ENCODE measurements at places on chromosomes 2 and 18.

DNA sequence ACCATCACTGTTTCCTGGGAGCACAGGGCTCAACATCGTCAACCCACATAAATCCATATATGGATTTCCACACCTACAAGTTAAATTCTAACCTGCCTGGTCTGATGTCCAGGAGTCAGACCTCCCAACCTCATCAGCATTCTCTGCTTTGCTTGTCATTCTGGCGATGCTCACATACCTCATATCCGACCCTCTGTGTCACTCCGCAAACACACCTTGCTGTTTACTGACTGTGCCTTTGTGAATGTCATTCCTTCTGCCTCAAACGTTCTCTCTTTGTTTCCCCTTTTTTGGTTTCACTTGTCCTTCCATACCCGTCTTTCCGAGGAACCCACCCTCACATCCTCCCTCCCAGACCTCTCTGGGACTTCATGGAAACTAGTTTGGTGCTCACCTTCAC lies 187.1 kb downstream of the ACTR3 start:
- DNase-seq, result no peak

DNA sequence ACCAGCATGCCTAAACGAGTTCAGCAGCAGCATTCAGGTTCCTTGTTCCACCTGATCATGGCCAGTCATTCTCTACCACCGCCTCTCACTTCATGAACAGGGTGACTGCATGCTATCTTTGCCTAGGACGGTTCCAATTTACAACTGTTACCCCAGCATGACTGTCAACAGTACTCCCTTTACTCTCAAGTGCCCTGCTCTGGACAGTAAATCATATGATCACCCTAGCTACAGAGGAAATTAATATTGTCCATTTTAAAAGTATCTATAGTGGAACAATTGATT lies 25.7 kb downstream of the MGAT4A start:
- no peak for DNase-seq

- no peak for DNase-seq
Measured at GRCh38 chr2:60371219-60371618, 182.2 kb downstream of the BCL11A start.

- no peak for DNase-seq
Measured at GRCh38 chr18:56291294-56291693, 347.1 kb downstream of the TXNL1 start.

DNA sequence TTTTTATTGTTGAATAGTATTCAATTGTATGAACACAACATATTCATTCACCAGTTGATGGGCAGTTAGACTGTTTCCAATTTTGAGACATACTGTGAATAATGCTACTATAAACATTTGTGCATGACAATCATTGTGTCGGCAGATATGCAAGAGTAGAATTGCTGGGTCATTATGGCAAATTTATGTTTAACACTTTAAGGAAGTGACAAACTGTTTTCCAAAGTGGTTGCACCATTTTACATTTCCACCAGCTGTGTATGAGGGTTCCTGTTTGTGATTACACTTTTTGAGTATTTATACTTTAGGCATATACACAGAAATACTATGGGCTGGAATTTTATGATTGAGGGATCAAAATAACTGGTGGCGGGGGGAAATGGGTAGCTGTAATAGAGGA lies 61.2 kb downstream of the MAP4K3 start:
- DNase-seq, result no peak

- no peak for DNase-seq
Measured at GRCh38 chr2:240306185-240306584, 129.3 kb upstream of the GPC1 start.

GRCh38 chr2:37472959-37473358 lies 128.5 kb downstream of the QPCT start:
- no peak for DNase-seq

DNA sequence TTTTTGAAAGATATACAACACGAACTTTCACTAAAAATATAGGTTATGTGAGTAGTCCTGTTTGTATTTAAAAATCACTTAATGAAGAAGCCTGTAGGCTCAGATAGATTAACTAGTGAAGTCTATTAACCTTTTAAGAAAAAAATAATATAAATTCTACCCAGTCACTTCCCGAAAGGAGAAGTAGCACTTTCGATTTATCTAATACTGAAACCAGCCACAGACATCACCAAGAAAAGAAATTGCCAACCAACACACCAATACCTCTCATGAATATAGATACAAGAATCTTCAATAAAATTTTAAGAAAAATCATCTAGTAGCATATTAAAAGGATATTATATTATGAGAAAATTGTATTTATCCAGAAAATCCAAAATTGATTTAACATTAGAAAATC lies 160.5 kb downstream of the GALNT13 start:
- no peak for DNase-seq

DNA sequence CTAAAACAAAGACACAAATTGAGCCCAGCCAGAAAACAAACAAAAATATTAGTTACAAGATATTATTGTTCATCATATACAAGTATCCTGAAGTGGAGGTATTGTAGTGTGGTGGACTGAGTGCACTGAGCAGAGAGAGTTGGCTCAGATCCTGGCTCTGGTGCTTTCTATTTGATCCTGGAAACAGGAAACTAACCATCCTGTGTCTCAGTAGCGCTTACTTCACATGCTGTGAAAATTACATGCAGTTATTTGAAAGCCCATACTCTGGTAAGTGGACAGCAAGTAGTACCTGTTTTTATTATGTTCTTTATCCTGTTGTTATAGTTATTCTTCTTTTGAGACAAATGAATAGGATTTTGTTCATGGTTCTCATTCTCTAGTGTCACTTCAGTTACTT lies 84.3 kb upstream of the CRIM1 start:
- no peak for DNase-seq

DNA sequence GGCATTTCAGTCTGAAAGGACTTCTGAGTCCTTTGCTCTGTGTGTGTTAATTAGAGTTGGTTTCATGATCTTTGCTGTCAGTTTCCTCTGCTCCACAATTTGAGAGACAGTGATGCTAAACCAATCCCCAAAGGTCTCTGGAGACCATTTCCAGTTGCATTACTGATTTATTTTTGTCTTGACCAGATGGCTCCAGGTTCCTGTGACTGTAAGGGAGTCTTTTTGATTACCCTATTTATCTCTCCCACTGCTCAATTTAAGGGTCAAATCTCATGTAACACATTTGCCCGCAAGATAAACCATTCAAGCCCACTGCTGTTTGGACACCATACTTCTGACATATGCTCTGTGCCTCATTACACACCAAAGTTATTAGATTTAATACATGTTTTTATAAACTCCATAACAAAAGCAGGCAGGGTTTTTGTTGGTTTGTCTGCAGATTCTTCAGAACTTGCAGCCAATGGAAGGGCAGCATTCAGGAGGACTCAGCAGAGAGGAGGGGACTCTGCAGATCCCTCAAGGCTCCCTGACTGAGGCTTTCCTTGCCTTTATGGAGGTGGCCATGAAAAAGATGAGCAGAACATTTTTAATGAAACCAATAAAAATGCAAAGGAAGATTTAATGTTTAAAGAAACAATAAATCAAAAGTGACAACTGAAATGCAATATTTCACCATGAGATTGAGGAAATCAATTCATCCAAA lies 889.3 kb upstream of the CELF4 start:
- no peak for DNase-seq

GRCh38 chr2:121688820-121689219 lies 39.6 kb upstream of the CLASP1 start:
- no peak for DNase-seq

- peak; percentile 8 for DNase-seq
Measured at GRCh38 chr2:170965446-170966225, 36.6 kb downstream of the GORASP2 start.

DNA sequence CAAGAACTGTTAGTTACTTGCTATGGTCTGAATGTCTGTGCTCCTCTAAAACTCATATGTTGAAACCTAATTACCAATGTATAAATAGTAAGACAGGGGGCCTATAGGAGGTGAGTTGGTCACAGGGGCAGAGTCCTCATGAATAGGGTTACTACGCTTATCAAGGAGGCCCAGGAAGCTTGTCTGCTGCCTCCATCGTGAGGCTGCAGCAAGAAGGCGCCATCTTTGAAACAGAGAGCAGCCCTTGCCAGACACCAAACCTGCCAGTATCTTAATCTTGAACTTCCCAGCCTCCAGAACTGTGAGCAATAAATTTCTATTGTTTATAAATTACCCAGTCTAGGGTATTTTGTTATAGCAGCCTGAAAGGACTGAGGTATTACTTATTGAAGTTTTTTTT lies 79.1 kb downstream of the TGIF1 start:
- DNase-seq, result no peak

DNA sequence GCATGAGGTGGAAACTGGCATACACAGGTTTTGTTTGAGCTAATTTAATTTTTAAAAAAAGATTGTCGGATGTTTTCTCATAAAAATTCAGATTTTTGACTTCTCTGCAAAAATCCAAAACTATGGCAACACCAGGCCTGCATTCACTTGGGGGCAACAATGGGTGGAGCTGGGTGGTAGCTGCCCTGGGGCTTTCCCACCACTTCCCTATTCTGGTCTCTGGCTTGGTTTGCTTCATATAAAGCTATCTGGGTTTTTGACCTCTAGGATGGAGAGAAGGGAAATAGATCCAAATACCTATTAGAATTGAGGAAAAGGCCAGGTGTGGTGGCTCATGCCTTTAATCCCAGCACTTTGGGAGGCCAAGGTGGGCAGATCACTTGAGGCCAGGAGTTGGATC lies 5.5 kb upstream of the CYP27A1 start:
- DNase-seq, result no peak

DNA sequence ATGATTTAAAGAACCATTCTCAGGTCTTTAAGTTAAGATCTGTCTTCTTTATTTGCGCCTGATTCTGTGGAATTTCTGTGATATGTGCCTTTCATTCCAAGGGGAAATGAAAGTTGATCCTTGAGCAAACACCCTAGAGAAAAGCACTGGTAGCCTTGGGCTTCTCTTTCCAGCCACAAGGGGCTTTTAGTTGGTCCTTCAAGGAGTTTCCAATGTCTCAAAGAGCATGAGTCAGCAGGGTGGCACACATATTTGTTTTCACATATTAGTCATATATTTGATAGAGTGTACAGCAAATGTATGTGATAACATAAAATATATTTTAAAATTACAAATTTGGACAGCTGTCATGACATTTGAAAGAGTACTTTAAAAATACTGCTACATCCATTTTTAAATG lies 339.5 kb downstream of the TXNL1 start:
- no peak for DNase-seq

All from non-pigmented ciliary epithelial cell (primary cell).